ENCODE measurements at places on chromosomes 5 and 9. TPM values are rescaled to one million over a fixed set of nuclear protein-coding genes. Genes with fewer than 3 reads are reported as not detected.

The PCDHB2 gene
- 4.0 TPM for total RNA-seq

The RC3H2 gene
- total RNA-seq = 40.9 TPM

The RORB gene
- total RNA-seq = 0.25 TPM

The HSD17B4 gene
- 91.2 TPM for total RNA-seq

The KCNIP1 gene
- total RNA-seq = 1.7 TPM

The OTP gene
- not detected for total RNA-seq

The PCDHB10 gene
- total RNA-seq = 3.1 TPM

The PCDHB6 gene
- 2.0 TPM for total RNA-seq

The DMRT3 gene
- total RNA-seq = not detected

The KIF2A gene
- total RNA-seq = 35.9 TPM

The POU5F2 gene
- 1.1 TPM for total RNA-seq

The DOCK8 gene
- total RNA-seq = 9.8 TPM

The IL3 gene
- not detected for total RNA-seq

DNA sequence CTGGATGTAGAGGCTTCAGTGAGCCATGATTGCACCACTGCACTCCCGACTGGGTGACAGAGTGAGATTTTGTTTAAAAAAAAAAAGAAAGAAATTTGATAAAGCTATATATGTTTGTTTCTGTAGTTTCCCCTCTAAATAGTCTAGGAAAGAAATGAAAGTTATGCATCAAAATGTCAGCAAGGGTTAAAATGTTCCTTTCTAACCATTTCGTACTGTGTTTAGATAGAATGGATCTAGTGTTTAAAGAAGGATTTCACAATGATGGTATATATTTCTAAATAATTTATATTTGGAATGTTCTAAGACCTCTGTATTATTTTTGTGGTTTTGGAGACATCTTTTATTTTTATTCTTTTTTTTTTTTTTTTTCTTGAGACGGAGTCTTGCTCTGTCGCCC, 22.7 kb downstream of the TEK start:
- DNase-seq = no peak

DNA sequence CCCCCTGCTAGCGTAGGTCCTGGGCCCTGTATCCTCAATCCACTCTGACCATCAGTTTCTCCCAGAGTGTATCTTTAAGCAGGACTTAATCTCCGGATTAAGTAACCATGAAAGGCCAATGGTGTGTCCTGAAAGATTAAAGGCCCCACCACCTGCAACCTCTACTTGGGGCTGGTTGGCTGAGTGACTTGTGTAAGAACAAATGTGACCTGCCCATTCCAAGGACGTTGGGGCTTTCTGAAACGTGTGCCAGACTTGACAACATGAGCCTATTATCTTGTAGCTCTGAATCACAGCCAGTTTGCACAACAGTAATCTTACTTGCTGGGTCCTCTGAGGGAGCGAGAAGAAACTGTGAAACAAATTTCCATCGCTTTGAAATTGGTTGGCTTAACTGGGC, 3.1 kb upstream of the PRELID2 start:
- no peak for DNase-seq

DNA sequence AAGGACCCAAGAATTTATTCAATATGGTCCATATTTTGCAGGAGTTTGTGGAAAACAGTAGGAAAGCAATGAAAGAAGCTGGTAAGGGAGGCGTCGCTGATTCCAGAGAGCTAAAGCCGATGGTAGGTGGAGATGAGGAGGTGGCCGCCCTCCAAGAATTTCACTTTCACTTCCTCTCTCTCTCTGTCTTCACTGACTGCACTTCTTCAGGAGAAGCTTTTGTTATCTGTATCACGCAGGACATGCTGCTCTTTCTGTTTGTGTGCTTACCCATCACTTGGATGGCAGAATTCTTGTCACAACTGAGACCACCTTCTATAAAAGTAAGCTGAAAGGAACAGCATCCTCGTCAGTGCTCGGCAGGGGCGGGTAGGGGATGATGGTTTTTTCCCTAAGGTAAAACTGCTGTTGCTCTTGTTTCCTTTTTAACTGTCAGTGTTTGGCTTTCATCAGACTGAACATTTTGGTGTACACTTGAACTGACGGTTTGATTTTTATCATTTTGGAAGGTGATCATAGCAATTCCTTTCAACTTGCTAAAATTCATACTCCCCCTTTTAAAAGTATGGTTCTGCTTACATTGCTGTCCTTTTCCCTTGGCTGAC, 62.4 kb upstream of the FSD1L start:
- peak; percentile 37 for DNase-seq

- no peak for DNase-seq
These were observed 337.6 kb upstream of the SEMA6A start for GRCh38 chr5:116912221-116912620.

GRCh38 chr5:107558823-107559375, 111.8 kb downstream of the EFNA5 start:
- no peak for DNase-seq

GRCh38 chr9:129930743-129931142, 95.5 kb downstream of the USP20 start:
- no peak for DNase-seq

GRCh38 chr5:16934123-16934522, 2.0 kb downstream of the MYO10 start:
- DNase-seq = peak; percentile 71

DNA sequence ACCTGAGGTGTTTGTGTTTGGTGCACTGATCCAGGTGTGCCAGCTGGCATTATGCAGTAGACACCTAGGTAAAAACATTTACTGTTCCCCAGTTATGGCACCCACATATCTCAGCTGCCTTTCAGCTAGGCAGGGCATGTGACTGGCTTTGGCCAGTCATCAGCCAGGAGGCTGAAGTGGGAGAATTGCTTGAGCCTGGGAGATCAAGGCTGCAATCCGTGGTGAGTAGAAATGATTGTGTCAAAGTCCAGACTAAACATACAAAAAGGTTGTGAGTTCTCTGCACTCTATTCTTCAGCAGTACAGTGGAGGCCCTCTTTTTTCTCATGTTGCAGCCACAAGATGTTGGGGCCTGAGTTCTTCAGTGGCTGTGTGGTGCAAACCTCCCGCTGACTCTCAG, 3.2 kb upstream of the FBLL1 start:
- no peak for DNase-seq

DNA sequence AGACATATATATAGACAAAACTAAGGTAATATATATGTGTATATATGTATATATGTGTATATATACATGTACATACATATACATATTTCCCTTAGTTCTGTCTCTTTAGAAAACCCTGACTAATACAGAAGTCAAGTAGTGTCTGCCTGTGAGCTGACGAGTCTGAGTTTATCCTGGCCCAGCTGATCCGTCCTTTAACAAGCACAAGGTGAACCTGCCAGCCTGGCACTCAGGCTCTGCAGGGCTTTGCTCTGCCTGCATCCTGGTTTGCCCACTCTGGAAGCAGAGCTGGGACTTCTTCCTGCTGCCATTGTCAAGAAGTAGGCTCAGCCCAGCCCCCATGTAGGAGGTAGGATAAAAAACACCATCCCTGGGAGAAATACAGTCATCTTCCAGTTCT, 388.0 kb downstream of the ICE1 start:
- no peak for DNase-seq

DNA sequence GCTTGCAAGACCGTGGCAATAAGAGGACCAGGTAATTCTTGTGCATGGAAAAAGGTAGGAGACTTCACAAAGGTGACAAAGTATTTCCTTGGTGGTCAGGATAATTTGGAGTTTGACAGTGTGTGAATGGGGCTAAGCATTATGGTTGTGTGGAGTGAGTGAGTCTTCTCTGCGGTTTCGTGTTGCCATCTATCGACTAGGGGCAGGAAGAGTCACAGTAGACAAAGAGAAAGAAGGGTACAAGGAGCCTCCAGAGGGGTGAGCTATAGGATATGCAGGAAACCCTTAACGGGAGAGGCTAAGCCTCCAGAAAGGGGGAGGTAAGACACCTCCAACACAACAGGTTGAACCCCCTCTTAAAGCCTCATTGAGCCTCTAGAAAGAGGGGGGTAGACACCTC, 64.0 kb upstream of the RANBP6 start:
- no peak for DNase-seq

DNA sequence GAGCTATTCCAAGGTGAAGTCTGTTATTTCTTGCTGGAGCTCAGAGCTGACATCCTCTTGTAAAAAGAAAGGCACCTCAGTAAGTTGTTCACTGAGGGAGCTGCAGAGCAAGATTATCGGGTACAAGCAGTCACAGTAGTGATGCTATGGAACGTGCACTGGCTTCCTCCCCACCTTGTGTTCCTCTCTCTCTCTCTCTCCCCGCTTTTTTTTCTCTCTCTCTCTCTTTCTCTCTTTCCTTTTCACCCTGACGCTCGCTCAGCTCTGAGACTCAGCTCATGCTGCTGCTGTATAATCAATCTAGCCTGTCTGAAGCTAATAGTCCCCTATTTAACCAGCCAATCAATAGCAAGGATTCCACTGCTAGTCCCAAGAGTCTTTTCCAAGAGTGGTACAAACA, 587.6 kb upstream of the CDH18 start:
- DNase-seq = no peak

DNA sequence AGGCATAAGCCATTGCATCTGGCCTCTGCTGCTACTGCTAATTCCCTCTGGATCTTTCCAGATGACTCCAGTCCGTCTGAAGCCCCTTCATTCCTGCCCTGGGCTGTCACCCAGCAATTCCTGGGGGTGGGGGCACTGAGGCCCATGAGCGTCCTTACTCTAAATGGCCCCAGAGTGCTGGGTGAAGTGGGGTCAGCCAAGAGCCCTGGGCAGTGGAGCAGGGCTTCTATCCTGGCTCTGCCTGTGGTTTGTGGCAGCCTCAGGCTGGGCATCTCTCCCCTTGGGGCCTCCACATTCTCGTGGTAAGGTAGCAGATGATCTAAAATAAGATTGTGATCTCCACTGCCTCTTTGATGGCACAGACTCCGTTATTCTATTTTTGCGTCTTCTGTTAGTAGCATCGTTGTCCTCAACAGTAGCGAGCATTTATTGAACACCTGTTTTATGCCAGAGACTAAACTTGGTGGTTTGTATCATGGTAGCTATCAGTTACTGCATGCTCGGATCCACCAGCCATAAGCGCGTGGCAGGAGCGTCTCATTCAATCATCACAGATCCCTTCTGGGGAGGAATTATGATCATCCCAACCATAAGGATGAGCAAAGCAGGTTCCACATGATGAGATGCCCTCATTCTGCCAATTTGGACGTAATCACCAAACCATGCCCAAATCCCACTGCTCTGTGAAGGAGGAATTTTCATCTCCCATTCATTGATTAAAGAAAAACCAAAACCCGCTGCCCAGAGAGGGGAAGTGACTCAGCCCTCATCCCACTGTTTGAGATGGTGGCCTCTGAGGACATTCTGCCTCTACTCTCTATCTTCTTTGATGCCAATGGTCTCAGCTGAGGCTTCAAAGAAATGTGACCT, 21.9 kb upstream of the DUSP1 start:
- DNase-seq = no peak

DNA sequence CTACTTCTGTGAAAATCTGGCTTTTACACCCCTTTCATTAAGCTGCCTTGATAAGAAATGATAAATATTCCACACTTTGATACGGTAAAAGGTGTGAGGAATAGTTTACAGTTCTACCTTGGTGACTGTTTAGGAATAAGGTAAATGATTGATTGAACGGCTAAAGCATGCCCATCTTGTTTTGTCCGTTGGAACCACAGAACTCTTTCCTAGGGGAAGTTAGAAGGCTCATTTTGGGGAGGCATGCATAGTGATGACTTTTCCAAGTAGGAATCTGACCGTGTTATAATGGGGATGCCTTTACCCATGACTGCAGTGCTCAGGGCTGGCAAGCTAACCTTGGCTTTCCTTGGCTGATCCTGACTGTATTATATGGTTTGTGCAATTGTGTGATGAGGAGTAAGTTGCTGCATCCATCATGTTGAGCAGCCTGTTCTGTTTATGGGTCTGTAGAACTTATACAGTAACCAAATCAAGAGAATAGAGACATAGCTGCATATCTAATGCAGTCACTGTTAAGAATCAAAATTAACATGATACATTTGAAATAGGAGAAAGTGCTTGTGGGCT, 24.5 kb downstream of the PCSK5 start:
- no peak for DNase-seq

DNA sequence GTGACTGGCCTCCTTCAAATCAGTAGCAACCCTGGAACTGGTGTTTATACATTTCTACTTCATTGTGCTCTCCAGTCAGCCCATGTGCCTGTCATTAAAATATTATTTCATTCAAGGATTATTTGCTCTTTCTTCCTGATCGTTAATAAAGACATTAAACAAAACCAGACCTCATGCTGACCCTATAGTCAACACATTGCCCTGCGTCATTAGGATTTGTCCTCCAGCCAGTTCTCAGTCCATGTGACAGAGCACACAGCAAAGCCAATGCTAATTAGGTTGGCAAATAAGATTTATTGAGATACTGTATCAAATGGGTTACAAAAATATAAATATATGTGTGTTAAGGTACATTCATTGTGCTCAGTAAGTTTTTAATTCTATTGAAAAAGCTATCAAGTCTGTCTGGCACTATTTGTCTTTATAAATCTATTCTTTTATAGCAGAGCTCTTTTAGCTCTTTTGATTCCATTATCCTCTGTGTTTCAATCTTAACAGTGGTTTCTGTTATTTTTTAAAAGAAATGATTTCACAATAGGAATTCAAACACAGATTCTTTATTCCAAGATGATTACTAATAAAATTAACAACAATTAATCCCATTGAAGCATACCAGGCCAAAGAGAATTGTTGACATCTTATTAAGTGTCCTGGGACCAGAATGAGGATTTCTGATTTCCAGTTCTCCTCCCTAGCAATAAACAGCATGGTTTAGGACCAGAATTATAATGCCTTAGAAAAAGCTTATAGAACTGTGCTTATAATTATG, 209.4 kb upstream of the RGMB start:
- no peak for DNase-seq

DNA sequence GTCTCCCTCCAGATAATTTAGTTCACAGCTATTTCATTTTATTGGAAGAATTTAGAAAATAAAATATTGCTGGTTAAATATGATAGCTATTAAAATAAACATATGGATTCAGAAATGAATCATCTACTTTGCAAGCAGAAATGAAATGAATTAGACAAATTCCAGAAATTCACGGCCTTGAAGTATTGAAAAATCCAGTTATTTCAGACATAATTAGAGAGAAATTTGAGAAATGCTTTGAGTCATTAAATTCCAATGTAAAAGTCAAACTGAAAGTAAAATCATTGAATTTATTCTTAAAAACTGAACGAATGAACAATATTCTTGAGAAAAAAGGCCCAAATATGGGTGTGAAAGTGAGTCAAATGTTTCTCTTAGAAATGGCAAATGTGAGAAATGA, 632.6 kb upstream of the EDIL3 start:
- no peak for DNase-seq

GRCh38 chr5:3709068-3709716, 113.6 kb downstream of the IRX1 start:
- DNase-seq = no peak

DNA sequence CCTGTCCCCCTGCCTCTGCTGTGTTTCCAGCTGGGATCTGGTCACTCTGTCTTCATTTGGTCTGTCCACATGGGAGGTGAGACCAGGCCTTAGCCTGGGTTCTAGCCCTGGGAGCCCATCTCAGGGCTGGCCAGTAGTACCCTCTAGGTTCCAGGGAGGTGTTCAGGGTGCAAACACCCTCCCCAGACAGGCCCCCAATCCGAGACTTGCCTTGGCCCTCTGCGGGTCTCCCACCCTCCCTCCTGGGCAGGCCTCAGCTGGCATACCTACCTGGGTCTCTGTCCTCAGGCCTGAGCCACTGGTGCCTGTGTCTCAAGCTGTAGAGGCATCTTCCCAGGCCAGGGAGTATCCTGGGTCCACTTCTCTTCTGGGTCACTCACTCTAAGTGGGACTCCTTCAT, 925 bp upstream of the SAPCD2 start:
- DNase-seq = no peak
